ENCODE measurements at places on chromosomes 11 and 22.

GRCh38 chr11:80116796-80117195 lies 676.0 kb upstream of the TENM4 start:
- no peak for DNase-seq

DNA sequence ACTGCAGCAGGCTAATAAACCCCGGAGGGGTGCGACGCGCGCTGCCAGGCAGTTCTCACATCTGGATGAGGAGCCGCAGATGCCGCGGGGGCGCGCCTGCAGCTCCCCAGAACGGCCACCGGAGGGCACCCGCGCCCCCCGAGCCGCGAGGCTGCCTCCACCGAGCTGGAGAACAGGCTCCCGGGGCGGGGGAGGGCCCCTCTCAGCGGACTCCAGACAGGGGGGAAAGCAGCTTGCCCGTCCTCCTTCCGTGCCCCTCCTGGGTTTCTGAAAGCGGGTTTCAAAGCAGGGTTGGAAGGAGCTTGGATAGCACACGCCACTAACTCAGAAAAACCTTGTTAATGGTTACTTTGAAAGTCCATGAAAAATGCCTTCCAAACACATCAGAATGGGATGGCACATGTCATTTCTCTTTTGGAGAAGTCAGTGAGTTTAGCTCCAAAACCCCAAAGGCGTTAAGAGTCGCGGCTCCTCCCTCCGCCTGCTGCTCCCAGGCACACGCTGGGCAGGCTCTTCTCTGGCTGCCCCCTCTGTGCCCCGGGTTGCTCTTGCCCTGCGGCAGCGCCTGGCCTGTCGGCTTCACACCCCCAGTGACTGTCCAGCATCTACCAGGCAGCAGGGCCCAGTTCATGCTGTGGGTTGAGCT lies 317.8 kb downstream of the NTM start:
- no peak for DNase-seq

- DNase-seq, result no peak
Observed at GRCh38 chr11:65617136-65617850, 1.7 kb downstream of the PCNX3 start.

GRCh38 chr11:2694995-2695939 lies 4.5 kb downstream of the KCNQ1OT1 start:
- no peak for DNase-seq
